Activated CD8-positive, alpha-beta memory T cell treated with anti-CD3 and anti-CD28 coated beads, Interleukin-2, amount 50 U/mL, for 4 hours (primary cell): ENCODE measurements at places on chromosomes 6 and 20.

GRCh38 chr6:137820952-137821351, 46.1 kb upstream of the TNFAIP3 start:
- DNase-seq, result no peak

DNA sequence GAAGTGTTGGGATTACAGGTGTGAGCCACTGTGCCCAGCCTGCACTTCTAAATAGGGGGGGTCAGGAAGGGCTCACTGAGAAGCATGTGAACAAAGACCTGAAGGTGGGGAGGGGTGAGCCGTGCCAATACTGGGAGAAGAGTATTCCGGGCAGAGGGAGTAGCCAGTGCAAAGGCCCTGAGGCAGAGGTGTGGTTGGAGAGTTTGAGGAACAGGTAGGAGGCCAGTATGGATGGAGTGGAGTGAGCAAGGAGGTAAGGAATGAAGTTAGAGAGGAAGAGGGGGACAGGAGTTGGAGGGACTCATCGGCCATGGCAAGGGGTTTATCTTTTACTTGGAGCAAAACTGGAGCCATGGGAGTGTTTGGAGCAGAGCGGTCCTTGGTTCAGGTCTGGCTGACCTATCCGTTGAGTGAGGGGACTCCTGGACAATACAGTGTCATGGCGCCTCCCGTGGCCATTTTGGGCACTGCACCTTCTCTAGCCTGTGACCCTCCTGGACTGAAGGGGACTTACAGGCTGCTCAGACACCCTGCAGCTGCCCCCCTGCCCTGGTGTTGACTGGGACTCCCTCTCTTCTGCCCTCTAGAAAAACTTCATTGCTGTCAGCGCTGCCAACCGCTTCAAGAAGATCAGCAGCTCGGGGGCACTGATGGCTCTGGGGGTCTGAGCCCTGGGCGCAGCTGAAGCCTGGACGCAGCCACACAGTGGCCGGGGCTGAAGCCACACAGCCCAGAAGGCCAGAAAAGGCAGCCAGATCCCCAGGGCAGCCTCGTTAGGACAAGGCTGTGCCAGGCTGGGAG, 12.1 kb downstream of the FOXS1 start:
- DNase-seq, result peak; percentile 60

DNA sequence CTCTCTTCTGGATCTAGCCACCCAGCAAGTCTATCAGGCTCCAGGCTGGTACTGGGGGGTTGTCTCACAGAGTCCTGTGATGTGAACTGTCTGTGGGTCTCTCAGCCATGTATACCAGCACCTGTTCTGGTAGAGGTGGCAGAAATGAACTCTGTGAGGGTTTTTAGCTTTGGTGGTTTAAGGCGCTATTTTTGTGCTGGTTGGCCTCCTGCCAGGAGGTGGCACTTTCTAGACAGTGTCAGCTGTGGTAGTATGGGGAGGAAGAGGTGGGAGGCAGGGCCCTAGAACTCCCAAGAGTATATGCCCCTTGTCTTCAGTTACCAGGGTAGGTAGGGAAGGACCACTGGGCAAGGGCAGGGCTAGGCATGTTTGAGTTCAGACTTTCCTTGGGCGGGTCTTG, 75.8 kb downstream of the SNAP91 start:
- DNase-seq, result no peak

DNA sequence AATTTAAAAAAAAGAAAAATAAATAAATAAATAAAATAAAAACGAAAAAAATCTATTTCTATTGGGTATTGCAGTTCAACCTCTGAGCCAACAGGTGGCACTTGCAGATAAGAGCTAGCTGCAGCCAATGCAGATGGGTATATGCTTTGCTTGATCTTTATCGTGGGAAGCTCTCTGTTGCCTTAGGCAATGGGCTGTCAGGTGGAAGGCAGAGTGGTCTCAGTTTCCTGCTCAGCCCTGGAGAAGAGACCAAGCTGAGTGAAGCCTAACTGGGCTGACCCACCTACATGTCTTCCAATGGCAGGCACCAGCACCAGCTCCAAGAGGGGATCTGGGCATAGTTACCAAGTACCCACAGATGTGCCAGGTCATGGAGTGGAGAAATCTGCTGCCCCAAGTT, 95.0 kb downstream of the AK9 start:
- no peak for DNase-seq

GRCh38 chr20:13420625-13421024, 199.6 kb downstream of the ISM1 start:
- no peak for DNase-seq

DNA sequence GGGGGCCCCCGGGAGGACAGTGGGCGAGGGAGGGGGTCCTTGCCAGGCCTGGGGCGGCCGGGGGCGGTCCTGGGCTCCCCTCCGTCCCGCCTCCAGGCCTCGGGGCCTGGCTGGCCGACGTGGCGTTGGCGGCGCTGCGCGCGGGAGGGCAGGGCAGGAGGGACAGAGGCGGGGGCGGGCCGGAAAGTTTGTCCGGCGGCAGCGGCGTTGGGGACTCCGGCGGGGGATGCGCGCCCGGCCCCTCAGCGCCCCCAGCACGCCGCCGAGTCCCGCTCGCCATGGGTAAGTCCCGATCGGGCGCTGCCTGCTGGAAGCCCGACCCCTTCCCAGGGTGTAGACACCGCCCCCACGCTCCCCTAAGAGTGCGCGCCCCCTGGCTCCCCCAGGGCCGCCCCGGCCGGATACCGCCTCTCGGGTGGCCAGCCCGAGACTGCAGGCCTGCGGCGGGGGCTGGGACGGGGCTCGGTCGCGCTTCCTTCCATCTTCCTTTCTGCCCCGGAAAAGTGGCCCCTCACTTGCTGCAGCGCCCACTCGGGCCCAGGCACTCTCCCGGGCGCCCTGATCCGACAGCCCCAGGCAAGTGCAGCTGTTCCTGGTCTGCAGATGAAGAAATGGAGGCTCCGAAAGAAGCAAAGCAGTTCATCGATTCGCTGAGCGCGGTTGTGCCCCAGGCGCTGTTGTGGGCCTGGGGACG, at the start of gene SLC2A10:
SLC2A10 (plus strand) TSS at position 191 of the 694 bp plus-strand sequence; CDS start at position 279, 88 bp downstream.
- DNase-seq, result no peak

DNA sequence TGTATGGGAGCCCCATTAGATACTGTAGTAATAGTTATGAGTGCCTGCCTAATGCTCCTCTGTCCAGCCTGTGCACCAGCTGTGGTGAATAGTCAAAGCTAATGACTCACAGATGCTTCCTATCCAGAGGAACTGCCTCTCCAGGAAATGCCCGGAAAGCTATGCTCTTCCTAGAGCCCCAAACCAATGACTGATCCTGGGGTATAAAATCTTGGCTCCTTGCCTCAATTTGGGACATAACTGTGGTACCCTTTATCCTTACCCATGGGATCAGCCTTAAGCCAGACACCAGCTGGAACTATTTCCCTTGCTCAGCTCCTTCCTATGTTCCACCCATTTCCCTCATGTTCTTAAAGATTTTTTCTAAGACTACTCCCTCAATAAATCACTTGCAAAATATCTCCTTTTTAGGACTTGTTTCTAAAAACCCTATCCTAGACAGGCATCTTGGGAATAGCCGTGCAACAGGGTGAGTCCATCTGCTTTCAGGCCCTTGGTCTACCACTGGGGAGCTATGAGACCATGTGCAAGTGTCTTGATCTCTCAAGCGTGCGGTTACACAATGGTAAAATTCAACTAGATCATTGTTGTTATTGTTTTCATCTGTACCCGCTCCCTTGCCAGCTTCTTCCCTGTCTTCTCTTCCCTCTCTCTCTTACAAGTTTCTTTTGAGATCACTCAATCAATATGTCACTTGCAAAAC, 283.7 kb downstream of the BTBD3 start:
- no peak for DNase-seq

DNA sequence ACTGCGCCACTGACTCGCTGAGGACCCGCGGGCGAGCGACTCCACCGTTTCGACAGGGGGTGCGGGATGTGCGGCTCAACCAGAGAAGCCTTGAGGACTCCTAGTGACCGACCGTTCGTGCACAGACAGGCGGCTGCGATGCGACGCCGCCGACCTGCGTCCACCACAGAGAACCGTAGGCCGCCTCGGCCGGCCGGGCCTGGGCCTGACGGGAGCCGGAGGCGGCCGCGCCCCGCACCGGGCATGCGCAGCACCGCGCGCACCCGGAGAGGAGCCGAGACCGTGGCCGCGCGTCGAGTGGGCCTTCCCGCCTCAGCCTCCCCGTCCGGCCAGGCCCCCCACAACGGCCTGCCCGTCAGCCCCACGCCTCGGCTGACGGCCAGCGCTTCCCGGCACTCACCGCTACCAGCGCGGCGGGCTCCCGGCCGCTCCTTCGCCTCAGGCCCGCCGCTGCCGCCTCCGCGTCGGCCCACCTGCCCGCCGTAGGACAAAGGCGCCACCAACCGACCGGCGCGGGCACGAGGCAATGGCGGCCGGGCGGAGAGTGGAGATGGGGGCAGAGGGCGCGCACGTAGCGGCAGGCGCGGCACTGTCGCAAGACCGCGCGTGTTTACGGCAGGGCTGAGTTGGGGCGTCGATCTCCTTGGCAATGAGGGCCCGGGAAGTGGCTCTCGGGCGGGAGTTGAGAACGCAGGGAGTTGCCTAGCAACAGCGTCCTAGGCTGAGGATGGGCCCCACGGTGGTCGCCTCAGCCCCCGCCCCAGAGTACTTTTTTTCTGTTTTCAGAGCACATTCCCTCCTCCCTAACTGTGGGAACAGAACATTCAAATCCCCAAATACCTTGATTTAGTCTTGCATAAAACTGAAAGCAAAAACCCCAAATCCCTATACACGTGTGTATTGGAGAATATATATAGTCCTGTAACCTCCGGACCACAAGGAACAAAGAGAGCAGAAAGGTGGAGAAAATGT, at the start of gene NCOA5:
NCOA5 (minus strand) TSS at position 546 of the 972 bp plus-strand sequence. CDS start 10,538 bp downstream, outside the sequence.
- peak; percentile 95 for DNase-seq

GRCh38 chr6:81169166-81169565, 583.3 kb downstream of the TENT5A start:
- DNase-seq, result no peak

DNA sequence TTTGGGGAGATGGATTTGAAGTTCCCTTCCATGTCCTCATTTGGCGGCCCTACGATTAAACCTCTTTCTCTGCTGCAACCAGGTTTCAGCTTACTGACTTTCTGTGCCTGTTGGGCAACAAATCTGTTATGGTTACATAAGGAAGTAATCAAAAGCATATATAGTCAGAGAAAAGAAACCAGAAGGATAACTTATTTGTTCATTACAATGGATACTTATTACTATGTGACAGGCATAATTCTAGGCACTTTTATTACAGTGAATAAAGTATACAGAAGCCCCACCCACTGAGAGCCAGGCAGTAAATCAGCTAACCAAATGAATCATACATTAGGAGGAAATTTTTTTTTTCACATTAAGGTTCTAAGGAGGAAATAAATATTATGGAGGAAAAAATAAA, 9.6 kb upstream of the TRIM31 start:
- DNase-seq, result no peak

- no peak for DNase-seq
These were observed 400.0 kb upstream of the CDH4 start for GRCh38 chr20:60851826-60852704.

GRCh38 chr6:33453393-33454008, 875 bp upstream of the ZBTB9 start:
- DNase-seq, result no peak

DNA sequence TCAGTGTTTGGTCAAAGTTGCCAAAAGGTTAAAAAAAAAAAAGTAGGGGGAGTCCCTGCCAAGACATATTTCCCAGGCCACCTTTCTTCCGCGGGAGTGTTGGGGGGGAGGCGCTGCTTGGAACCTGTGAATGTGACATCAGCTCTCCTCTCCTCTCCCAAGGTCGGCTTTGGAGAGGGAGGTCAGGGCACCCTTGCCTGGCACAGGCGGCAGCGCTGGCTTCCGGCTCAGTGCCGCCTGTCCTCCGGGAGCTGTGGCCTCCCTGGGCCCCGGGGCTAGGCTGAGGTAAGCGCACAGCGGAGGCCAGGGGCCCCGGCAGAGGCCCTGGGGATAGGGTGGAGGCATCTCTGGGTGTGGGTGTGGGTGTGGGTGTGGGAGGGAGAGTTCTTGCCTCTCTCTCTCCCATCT, 1.9 kb upstream of the EDN1 start:
- no peak for DNase-seq

- no peak for DNase-seq
These were observed 51.1 kb downstream of the RALGAPB start for GRCh38 chr20:38523697-38524096.

DNA sequence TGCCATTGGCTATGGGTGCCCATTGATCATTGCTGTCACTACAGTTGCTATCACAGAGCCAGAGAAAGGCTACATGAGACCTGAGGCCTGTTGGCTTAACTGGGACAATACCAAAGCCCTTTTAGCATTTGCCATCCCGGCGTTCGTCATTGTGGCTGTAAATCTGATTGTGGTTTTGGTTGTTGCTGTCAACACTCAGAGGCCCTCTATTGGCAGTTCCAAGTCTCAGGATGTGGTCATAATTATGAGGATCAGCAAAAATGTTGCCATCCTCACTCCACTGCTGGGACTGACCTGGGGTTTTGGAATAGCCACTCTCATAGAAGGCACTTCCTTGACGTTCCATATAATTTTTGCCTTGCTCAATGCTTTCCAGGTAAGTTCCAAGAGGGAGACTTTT, 16.4 kb downstream of the ADGRF4 start:
- no peak for DNase-seq

- no peak for DNase-seq
These were observed 13.1 kb downstream of the DNPH1 start for GRCh38 chr6:43216200-43216599.

GRCh38 chr6:18988636-18989035, 601.5 kb downstream of the RNF144B start:
- DNase-seq, result no peak

DNA sequence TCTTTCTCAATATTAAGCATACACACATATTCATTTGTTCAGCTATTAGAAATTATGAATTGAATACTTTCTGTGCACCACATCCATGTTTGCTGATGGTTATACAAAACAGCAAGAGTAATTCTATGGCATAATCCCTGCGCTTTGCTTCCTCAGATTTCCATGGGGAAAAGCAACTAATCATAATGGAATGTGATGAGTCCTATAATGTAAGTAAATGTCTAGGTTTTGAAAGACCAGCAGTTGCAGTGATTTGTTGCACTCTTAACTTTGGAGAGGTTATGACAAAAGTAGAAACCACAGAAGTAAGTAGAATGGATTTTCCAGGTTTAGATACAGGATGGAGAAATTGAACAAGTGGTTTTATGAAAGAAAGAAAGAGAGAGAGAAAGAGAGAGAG, 652.1 kb downstream of the CBLN4 start:
- no peak for DNase-seq

DNA sequence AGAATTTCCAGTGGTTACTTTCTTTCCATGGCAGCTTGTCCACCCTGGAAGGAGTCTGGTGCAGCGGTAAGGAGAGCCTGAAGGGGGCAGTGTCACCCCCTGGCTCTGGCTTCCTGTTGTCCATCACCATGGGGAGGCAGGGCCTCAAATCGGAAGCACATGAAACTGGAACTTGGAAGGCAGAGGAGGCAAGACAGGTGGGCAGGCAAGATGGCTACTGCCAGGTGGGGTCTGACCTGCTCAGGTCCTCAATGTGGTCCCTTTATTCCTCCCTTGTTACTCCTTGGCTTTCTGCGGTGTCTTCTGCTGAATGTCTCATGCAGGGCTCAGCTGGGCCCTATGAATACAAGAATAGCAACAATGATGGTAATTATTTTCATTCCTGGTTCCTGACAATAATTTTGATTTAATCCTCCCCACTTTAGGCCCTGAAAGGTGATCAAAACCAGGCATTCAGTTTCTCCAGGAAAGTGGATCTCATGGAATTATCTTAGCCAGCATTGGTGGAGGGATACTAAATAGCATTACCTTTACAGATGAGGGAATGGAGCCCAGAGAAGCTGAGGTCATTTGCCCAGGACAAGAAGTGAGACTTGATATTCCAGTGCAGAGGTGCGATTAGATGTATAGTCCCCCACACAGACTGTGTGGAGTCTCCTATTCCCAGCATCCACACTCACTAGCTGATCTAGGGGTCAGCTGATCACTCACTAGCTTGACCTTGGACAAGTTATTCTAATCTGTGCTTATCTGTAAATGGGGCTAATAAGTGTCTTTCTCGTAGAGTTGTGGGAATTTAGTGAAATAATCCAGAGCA, 17.6 kb upstream of the SNAI1 start:
- no peak for DNase-seq
